IMR-90 (cell line): ENCODE measurements at places on chromosomes 6 and 20. TPM values are rescaled to one million over a fixed set of nuclear protein-coding genes. Genes with fewer than 3 reads are reported as not detected.

BPI gene
- not detected in 2 replicates for total RNA-seq

SMPD2 gene
- total RNA-seq = 8.3 and 9.0 TPM in 2 replicates

IPCEF1 gene
- under 0.01 TPM in 2 replicates for total RNA-seq

- DNase-seq = peak; percentile 21
- no peaks in the 10 kb centered on the region for H3K36me3 ChIP-seq
- peak within 1 kb of the TSS; percentile 52; the same call in 1 of the 2 replicates for H3K27ac ChIP-seq
- H3K4me3 ChIP-seq = peak within 1 kb of the TSS; percentile 80
- no peaks in the 10 kb centered on the region for H3K27me3 ChIP-seq
These were observed at the start of gene ANKS1A for GRCh38 chr6:34888874-34889555. Gene ANKS1A, plus strand, starts transcription at chr6:34889255. Its CDS starts 148 bp downstream, at chr6:34889403.

GRCh38 chr6:17064975-17065374 lies 36.9 kb upstream of the STMND1 start:
- H3K27me3 ChIP-seq = peaks cover 1% of the 10 kb centered on the region; the same call in 1 of the 2 replicates
- no peak for DNase-seq
- H3K4me1 ChIP-seq = no peaks in the 10 kb centered on the region
- no peak overlapping the region for H3K27ac ChIP-seq

GRCh38 chr6:48183811-48184605 lies 73.0 kb upstream of the PTCHD4 start:
- DNase-seq = no peak
- no peak overlapping the region for H3K4me3 ChIP-seq
- no peaks in the 10 kb centered on the region for H3K27me3 ChIP-seq
- H3K4me1 ChIP-seq = no peaks in the 10 kb centered on the region

DNA sequence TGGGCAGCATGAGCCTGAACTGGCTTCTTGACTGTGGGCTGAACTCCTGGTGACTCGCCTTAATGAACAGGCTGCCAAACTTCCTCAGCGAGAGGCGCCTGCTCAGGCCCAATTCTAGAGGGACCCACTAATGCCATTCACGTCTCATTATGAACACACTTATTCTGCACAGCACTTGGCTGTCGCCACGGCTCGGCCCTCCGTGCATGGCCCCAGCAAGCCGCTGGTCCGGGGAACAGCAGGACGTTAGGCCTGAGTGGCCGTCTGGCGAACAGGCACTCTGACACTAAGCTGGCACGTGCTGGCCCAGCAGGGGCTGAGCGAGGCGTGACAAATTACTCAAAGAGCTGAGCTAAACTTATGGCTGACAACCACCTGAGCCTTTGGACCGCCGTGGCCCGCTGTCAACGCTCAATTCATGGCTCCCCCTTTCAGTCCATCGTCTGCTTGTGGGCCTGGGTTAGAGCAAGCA lies 45.9 kb downstream of the INSM1 start:
- no peak overlapping the region for H3K27ac ChIP-seq
- H3K4me3 ChIP-seq = no peak overlapping the region
- H3K36me3 ChIP-seq = no peaks in the 10 kb centered on the region

- 0 out of 2 replicates have a peak overlapping the region, but pooled peaks have one; percentile 11 for H3K27ac ChIP-seq
- peaks cover 11% of the 10 kb centered on the region for H3K4me1 ChIP-seq
- H3K27me3 ChIP-seq = no peaks in the 10 kb centered on the region
- no peaks in the 10 kb centered on the region for H3K36me3 ChIP-seq
- no peak overlapping the region for H3K4me3 ChIP-seq
These were observed 479.7 kb upstream of the MARCKS start for GRCh38 chr6:113377362-113377942.

DNA sequence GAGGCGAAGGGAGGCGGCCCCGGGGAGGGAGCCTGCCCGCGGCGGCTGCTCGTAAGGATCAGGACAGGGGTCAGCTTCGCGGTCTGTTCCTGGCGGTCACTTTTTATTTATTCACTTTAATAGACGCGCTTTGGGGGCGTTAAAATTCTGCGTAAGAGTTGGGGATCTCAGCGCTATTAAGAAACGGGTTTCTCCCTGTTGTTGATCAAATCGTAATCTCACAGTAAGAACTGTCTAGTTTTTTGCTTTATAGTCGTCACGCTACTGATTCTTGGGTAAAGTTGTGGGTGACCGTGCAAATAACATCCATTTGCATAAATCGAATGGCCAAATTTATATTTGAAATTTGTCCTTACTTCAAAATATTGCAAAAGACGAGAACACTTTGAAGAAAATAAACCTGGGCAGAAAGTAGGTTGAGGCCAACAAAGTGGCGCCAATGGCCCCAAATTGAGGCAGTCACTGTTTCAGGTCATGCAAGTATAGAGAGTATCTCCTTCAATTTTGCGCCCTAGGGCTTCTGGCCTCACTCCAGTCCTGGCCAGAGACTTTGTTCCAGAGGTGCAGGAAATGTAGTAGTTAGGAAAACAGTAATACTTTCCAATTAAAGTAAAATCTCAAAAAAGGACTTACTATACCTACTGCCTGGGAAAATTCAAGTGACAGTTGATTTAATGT lies 963 bp upstream of the RMND1 start:
- DNase-seq = no peak
- peak overlapping the region; percentile 67 for H3K4me3 ChIP-seq
- no peaks in the 10 kb centered on the region; the same call in 1 of the 2 replicates for H3K36me3 ChIP-seq
- no peaks in the 10 kb centered on the region for H3K27me3 ChIP-seq

- H3K4me3 ChIP-seq = no peak overlapping the region
- no peaks in the 10 kb centered on the region for H3K36me3 ChIP-seq
- peak; percentile 55 for DNase-seq
- peaks cover under 1% of the 10 kb centered on the region; the same call in 1 of the 2 replicates for H3K4me1 ChIP-seq
- no peak overlapping the region for H3K27ac ChIP-seq
These were observed 981.0 kb upstream of the CITED2 start for GRCh38 chr6:140355476-140355875.
